Activated CD4-positive, alpha-beta T cell treated with anti-CD3 and anti-CD28 coated beads, Interleukin-2, amount 50 U/mL, for 4 hours (primary cell): ENCODE measurements at places on chromosomes 1 and 21.

- no peak for DNase-seq
Observed at GRCh38 chr1:4736254-4736653, 81.8 kb downstream of the AJAP1 start.

GRCh38 chr1:12764016-12764415 lies 9.5 kb upstream of the PRAMEF12 start:
- no peak for DNase-seq

DNA sequence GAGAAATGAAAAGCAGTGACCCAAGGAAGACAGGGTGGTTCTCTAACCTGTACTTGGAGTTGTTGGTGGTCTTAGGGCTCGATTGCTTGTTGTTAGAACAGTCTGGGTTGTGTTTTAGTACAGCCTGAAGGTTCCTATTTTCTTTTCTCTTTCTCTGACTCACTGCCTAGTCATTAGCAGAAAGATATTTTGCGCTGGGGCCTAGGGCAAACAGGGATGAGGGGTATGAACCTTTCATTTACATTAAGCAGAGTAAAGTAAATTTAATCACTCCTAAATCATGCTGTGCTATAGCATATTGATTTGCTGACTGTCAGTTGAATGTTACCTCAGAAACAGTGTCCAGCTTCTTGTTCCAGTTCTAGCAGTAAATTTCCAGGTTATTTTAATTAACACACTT lies 197.2 kb downstream of the RWDD3 start:
- DNase-seq = no peak

GRCh38 chr1:198641501-198641900 lies 2.7 kb downstream of the PTPRC start:
- no peak for DNase-seq

- DNase-seq = no peak
Observed at GRCh38 chr1:90840352-90840751, 123.2 kb upstream of the BARHL2 start.

- no peak for DNase-seq
Observed at GRCh38 chr1:167171286-167171929, 49.3 kb upstream of the POU2F1 start.

DNA sequence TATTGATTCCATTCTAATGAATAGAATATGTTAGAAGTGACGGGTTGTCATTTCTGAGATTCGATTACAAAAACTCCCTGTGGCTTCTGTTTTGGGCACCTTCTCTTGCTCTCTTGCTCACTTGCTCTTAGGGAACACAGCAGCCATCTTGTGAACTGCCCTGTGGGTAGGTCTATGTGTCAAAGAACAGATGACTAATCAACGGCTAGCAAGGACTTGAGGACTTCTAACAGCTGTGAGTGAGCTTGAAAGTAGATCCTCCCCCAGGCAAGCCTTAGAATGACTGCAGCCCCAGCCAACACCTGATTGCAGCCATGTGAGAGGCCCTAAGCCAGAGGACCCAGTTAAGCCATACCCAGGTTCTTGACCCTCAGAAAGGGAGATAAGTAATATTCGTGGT lies 49.3 kb downstream of the AZIN2 start:
- DNase-seq = no peak

GRCh38 chr1:156359973-156360372 lies 9.0 kb upstream of the RHBG start:
- no peak for DNase-seq

DNA sequence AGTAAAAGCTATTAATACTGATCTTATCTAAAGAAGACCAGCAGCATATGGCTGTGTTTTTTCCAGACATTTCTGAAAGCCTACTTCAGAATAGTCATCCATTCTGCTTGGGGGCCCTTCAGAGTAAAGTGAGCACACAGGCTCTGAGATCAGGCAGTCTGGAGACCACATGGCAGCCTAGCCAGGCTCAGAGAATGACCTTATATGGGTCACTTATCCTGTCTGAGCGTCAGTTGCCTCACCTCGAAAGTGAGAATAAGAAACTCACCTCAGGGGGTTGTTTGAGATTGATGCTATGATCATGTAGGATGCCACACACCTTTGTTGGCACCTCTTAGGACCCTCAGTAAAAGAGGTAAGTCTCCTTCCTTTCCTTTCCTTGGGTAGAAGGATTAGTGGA lies 270.4 kb downstream of the GRIK1 start:
- DNase-seq = no peak

DNA sequence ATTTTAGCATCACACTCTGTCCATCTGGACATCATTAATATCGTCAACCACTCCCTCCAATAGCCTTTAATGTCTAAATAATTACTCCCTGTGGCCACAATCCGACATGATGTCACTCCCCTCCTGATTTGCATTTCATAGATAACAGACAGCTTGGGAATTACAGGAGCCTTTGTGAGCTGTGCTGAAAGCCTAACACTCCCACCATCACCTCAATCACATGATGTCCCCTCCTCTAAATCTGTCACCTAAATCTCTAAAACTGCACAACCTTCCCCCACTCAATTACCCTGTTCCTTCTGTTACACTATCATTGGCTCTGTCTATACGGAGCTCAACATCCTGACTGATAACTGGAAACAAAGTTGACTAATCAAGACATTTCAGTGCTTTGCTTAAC lies 14.3 kb downstream of the NHLH2 start:
- no peak for DNase-seq

- no peak for DNase-seq
Observed at GRCh38 chr1:77104672-77105071, 114.6 kb downstream of the PIGK start.

DNA sequence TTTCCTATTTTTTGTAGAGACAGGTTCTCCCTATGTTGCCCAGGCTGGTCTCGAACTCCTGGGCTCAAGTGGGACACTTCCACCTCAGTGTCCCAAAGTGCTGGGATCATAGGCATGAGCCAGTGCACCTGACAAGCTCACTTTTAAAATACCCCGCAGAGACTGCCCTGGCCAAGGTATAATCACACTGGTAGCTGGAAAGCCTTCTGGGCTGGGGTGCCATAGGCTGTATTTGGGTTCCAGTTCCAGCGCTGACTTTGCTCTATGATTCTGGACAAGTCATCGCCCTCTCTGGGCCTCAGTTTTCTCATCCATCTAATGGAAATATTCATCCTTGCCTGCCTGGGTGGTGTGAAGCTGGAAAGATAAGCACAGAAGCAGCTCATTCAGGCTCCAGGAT lies 10.4 kb downstream of the LDLRAD1 start:
- DNase-seq = no peak

DNA sequence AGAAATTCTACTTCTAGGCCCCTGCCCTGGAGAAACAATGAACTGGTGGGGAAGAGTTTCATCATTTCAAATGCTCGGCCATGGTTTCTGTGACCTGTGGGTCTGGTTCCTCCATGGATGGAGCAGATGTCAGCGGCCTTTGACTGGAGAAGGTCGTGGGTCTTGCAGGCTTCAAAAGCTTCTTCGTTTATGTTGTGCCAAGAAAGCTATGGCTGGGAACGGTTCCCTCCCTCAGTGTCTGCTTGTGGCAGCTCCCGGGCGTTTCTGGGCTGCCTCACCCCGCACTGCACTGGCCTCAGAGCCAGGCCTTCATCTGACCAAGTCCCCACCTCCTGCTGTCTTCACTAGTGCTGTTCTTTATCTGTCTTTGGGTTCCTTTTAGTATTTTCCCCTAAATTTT lies 46.4 kb upstream of the POFUT2 start:
- no peak for DNase-seq

DNA sequence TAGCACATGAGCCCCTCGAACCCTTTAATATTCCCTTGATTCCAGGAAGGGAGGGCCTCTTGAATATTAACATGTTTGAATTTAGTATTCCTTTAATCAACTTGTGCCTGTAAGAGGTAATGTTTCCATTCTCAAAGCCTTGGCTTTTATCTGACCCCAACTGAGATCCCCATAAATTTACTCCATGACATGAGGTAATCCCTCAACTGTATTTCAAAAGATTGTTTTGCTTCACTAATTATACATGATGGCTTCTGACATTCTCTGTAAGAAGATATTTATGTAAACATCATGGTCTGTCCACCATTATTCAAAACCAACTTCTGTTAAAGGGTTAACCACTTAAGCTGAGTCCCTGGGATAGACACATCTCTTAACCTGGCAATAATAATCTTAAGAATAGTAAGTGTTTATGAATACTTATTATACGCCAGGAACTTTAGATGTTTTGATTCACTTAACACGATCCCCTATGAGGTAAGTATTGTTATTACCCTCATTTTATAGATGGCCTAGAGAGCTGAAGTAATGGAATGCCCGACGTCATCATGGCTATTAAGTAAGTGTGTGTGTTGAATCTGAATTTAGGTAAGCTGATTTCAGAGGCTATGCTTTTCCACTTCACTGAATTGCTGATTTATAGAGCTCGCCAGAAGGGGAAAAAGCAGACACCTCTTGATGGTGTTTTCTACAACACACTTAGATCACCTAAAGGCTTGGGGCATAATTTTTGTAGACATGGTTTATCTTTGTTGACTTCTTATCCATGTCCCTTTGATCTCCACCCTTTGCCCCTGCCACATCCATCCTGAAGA lies 11.1 kb downstream of the KRTAP19-1 start:
- no peak for DNase-seq

- DNase-seq = no peak
Observed at GRCh38 chr1:18289597-18289996, 182.0 kb downstream of the IGSF21 start.

DNA sequence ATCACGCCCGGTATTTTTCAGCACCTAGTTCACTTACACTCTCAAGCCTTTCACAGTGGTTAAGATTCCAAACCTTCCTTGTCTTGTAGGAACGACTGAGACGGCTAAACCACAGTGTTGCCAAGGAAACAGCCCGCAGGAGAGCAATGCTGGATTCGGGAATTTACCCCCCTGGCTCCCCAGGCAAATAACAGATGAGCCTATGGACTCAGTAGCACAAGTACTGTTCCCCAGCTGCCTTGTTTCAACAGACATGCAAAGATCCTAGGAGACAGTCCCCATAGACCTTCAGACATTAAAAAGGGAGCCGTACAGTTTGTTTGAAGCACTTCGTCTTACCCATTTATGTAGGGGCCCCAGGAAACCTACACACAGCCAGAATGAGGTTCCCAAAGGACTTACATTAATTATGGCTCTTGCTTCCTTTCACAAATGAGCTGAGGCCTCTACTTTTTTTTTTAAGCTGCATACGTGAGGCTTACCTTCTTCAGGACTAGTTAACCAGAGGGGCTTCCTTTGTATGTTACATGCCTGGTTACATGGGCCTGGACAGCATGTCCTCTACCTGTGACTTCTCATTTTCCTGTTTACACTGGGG lies 2.7 kb downstream of the SNAPIN start:
- DNase-seq = no peak

DNA sequence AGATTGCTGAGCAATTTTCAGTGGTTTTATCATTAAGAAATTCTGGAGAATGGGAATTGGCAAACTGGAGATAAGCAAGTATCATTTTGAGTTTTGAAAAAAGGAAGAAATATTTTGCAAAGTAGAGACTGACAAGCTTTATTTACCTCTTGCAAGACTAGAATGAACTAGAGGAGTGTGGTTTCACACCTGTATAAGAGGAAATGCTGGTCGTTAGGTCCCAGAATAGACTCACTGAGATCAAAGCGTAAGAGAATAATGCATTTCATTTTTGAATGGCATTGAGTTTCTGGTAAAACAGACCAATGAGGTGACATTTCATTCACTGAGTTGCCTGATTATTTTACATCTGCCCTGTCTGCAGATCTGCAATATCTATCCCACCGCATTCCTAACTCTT lies 308.1 kb downstream of the ADGRL2 start:
- DNase-seq = no peak

- DNase-seq = no peak
Observed at GRCh38 chr1:193077991-193078390, 18.6 kb downstream of the RO60 start.

DNA sequence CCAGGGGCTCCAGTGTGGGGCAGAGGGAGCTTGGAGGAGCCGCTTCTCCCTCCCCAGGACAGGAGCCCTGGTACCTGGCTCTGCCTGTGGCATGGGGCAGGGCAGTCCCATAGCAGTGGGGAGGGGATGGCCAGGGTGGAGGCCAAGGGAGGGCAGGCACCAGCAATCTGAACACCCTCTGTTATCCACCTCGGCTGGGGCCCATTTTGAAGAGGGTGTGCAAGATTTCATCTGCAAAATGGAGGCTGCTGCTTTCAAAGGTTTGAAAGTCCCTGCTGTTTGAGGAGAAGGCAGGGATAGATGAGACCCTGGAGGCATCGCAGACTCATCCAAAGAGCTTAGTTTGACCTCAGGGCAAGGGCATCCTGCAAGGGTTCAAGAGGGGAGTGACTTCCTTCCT lies 15.2 kb upstream of the TMPRSS2 start:
- no peak for DNase-seq

- no peak for DNase-seq
Observed at GRCh38 chr1:18536915-18537314, 56.2 kb downstream of the KLHDC7A start.

- DNase-seq = peak; percentile 21
Observed at GRCh38 chr1:198174297-198174696, 17.5 kb downstream of the NEK7 start.

DNA sequence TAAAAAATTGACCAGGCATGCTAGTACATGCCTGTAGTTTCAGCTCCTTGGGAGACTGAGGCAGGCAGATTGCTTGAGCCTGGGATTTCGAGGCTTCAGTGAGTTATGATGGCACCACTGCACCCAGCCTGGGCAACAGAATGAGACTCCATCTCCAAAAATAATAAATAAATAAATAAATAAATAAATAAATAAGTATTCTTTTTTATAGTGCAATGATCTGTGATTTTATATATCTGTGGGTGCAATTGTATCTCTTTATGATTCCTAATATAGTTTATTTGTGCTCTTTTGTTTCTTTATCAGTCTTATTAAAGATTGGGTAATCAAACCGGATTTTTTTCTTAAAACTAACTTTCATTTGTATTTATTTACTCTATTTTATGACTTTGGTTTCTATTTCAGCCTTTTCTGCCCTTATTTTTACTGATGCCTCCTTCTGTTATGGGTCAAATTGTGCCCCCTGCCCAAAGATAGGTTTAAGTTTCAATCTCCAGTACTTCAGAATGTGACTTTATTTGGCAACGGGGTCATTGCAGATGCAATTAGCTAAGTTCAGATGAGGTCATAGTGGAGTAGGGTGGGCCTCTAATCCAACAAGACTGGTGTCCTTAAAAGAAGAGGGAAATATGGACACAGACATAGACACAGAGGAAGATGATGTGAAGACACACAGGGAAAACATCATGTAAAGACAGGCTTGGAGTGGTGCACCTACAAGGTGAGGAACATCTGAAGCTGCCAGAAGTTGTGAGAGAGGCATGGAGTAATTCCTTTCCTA lies 74.9 kb upstream of the CDC42BPA start:
- DNase-seq = no peak

- DNase-seq = no peak
Observed at GRCh38 chr1:27065999-27066630, 53.5 kb upstream of the TENT5B start.

- no peak for DNase-seq
Observed at GRCh38 chr1:94892604-94893254, 34.2 kb downstream of the CNN3 start.

- no peak for DNase-seq
Observed at GRCh38 chr1:51330331-51331201, at the start of gene TTC39A. Gene TTC39A, minus strand, starts transcription at chr1:51330562. Its CDS starts 85 bp downstream, at chr1:51330477.
